ENCODE measurements at places on chromosomes 13 and 19.

DNA sequence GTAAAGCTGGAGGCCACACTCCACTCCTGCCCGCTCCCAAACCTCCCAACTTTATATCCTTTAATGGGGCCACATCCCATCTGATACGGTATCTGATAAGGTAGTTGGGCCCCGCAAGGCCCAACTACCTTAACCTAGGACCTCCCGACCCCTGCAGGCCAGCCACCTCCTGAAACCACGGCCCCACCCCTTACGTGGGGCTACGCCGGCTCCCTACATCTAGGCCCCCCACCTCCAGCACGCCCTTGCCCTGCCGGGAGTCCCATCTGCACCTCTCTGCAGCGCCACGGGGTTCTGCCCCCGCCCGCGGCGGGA, 2.2 kb downstream of the IGFLR1 start:
- H3K4me1 ChIP-seq: no peaks in the 10 kb centered on the region
- H3K36me3 ChIP-seq: peaks cover 34% of the 10 kb centered on the region
- no peak for DNase-seq
- H3K4me3 ChIP-seq: peak overlapping the region; percentile 38
- H3K27ac ChIP-seq: no peak overlapping the region

GRCh38 chr19:11321191-11322126, 18.0 kb downstream of the RAB3D start:
- H3K4me3 ChIP-seq: no peak overlapping the region
- peaks cover 29% of the 10 kb centered on the region for H3K4me1 ChIP-seq
- no peaks in the 10 kb centered on the region for H3K27me3 ChIP-seq
- no peak overlapping the region for H3K27ac ChIP-seq
- DNase-seq: no peak
- peaks cover 6% of the 10 kb centered on the region for H3K36me3 ChIP-seq

GRCh38 chr19:30374865-30375552, 2.8 kb downstream of the ZNF536 start:
- peaks cover 50% of the 10 kb centered on the region for H3K27me3 ChIP-seq
- no peak for DNase-seq
- no peak overlapping the region for H3K27ac ChIP-seq
- H3K36me3 ChIP-seq: no peaks in the 10 kb centered on the region
- no peak overlapping the region for H3K4me3 ChIP-seq

GRCh38 chr13:110737555-110737954, 24.1 kb downstream of the ING1 start:
- H3K4me3 ChIP-seq: no peak overlapping the region
- H3K36me3 ChIP-seq: no peaks in the 10 kb centered on the region
- no peak for DNase-seq
- no peaks in the 10 kb centered on the region for H3K4me1 ChIP-seq

- no peaks in the 10 kb centered on the region for H3K4me1 ChIP-seq
- no peak overlapping the region for H3K27ac ChIP-seq
- no peak overlapping the region for H3K4me3 ChIP-seq
- H3K27me3 ChIP-seq: no peaks in the 10 kb centered on the region
- no peak for DNase-seq
These were observed 1396.1 kb upstream of the MIR17HG start for GRCh38 chr13:89951341-89951740.

GRCh38 chr13:77565635-77566034, 30.1 kb downstream of the SCEL start:
- H3K4me1 ChIP-seq: no peaks in the 10 kb centered on the region
- H3K27ac ChIP-seq: no peak overlapping the region
- no peaks in the 10 kb centered on the region for H3K36me3 ChIP-seq
- no peak for DNase-seq

- DNase-seq: peak; percentile 44
- H3K4me1 ChIP-seq: no peaks in the 10 kb centered on the region
These were observed 7.9 kb upstream of the F10 start for GRCh38 chr13:113114511-113115362.

GRCh38 chr13:67137044-67137735, 92.9 kb downstream of the PCDH9 start:
- no peaks in the 10 kb centered on the region for H3K4me1 ChIP-seq
- H3K4me3 ChIP-seq: no peak overlapping the region
- no peaks in the 10 kb centered on the region for H3K36me3 ChIP-seq
- H3K27ac ChIP-seq: no peak overlapping the region
- no peaks in the 10 kb centered on the region for H3K27me3 ChIP-seq
- DNase-seq: no peak

Measured in RWPE2 (cell line).